SW 1271 (cell line): ENCODE measurements at places on chromosomes 5 and 9.
A peak's percentile ranks its signal among the peaks of the same experiment; 100 is the strongest.

DNA sequence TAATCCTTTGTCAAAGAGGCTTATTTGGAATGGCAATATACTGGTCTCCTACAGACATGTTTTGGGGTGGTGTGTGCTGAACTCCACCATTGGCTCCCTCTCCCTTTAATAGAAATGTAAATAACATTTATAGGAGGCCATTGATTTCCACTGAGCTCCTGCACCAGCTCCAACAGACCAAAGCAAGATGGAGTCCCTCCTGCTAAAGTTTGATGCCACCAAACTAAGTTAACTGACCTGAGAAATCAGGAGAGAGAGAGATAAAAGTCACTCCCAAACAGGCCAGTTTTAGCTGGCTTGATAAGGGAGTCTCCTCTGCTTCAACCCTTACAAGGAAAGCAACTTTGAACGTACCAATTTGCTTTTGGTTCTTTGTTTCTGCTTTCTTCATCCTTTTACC is 8.1 kb upstream of the SPIN1 start:
- DNase-seq, result no peak

GRCh38 chr5:65262649-65263059 is 219.1 kb downstream of the ADAMTS6 start:
- DNase-seq, result no peak

- DNase-seq, result no peak
Observed at GRCh38 chr5:145056800-145057199, 778.3 kb downstream of the PRELID2 start.

DNA sequence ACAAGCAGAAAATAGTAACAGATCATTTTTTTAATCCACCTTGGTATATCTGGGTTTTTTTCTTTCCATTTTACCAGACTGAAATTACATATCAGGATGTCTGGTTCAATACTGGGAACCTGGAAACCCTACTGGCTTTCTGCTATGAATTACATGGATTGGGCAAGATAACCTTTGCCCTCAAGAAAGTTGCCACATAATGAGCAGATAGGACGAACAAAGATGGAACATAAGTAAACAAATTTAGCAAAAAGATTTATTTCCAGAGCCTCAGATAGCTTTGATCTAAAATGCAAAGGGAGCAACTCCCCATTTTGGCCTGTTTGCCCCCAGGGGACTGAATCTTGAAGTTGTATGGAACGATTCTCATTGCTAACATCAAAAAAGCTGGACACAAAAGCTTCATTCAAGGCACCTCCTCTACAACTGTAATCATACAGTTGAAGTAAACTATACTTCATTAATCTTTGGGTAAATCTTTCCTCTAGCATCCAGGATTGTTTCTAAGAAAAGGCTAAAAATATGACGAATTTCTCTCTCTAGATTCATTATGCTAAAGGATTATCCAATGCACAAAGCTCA is 131.6 kb upstream of the PTGER4 start:
- no peak for DNase-seq

DNA sequence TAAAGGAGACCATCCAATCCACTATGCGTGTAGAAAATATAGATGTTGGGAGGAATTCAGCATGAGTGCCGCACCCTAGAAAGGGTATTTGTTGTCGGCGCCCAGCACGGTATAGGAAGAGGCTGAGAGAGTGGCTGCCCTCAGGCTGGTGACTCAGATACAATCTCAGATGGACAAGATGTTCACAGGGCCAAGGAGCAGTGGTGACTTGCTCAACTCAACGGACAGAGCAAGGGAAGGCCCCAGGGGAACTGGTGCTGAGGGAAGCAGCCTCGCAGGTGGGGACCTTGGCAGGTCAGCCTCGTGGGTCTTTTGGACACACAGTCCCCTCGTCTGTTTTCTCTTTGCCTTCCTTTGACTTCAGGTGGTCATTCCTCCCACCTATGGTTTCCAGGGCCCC is 28.0 kb upstream of the IRX2 start:
- DNase-seq, result no peak

DNA sequence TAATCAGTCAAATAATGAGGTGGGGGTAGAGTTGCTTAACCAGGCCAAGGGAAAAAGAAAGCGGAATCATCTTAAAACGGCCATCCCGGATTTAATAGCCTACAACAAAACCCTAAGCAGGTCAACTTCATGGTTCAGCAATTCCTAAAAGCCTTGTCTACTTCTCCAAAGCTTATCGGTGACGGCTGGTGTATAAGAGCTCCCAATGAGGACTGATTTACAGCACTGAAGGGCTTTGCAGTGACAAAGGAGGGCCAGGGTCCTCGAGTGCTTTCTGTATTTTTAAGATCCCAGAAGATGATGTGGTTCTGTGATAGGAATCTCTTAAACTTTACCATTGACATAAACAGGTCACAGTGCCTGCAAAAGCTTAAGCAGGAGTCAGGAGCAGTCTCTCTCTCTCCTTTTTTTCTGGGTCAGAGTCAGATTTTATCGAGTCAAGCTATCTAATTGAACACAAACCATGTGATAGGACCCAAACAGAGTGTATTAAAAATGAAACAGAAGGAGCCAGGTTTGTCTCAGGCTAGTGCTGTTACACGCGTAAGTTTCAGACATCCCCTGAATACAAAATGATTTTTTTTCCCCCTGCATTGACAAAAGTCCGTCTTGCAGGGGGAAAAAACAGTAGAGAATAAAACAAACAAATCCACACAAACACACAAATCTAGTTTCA is 663.6 kb upstream of the ZNF608 start:
- no peak for DNase-seq

GRCh38 chr5:39164016-39164415 is 55.3 kb downstream of the FYB1 start:
- DNase-seq, result no peak

GRCh38 chr5:75057561-75057960 is 5.2 kb upstream of the GCNT4 start:
- DNase-seq, result no peak

- no peak for DNase-seq
Observed at GRCh38 chr9:114112778-114113584, 13.9 kb upstream of the KIF12 start.

DNA sequence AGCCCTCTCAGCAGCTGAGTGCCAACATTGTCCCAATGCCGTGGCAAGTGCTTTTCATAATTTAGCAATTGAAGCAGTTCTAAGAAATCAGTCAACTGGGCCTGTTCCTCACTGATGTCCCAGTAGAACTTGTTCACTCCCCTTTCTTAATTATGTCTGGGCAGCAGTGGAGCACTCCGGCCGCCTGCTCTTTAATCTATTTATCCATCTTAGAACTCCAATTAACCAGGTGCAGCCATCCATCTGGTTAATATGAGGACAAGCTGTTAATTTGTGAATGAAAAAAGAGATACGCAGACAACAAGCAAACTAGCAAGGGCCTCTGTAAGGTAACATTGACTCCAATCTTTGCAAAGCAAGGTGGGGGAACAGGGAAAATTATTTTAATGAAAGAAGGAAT is 39.4 kb downstream of the MAT2B start:
- DNase-seq, result no peak

DNA sequence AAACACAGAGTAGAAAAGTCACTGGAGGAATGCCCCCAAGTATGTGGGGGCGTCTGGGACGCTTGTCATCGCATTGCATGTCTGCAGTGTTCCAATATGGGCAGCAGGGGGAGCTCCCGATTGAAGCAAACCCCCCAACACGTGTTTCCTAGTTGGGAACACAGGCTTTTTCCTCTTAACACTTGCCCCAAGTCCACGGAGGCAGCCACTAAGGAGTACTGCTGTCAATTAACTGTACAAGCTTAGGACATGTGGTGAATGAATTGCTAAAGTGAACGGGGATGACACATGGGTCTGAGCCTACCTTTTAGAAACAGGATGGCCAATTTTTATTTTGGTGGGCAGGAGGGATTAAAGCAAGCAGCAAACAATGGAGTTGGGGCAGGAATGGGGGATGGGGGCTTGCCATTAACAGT is 2.2 kb downstream of the GABRB2 start:
- peak; percentile 23 for DNase-seq

DNA sequence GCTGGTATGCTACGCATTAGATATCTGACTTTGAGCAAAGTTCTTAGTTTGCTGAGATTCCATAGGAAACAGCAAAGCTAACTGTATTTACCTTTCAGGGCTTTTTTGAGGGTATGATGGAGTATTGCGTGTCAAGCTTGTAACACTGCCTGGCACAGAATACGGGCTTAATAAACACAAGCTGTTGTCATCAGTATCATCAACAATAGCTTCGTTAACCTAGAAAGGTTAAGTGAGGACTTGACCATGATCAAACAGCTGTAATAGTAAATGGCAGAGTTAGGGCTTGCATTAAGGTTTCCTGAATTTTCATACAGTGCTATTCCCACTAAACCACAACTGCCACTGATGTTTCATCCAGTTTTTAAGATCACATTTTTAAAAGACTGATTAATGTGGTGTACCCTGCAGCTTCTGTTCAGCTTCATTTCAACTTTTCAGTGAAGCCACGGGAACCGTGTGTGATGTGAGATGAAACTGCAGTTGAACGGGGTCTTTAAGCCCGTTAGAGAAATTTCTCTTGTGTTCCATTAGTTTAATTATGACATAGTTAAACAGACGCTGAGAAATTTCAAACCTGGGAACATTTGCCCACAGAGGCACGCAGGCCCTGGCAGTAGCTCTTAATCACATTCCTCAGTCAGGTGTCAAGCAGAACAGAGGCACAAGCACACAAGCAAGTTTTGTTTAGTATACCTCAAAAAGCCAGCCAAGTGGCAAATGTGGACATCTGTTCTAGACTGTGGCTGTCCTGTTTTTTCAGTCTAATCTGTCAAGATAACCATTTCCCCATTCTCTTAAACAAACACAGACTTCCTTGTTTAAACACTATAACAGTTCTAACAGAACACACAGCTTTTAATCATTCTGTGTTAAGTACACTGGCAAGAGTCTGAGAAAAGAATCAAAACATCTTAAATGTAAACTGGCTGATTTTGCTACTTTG is 147.1 kb downstream of the ZNF608 start:
- DNase-seq, result no peak

GRCh38 chr5:177176175-177176711 is 42.7 kb downstream of the NSD1 start:
- no peak for DNase-seq

GRCh38 chr9:6441269-6441668 is 28.3 kb downstream of the UHRF2 start:
- DNase-seq, result no peak

- no peak for DNase-seq
Observed at GRCh38 chr9:137311171-137311985, 9.3 kb upstream of the NRARP start.

GRCh38 chr5:149860801-149861322 is 83.7 kb downstream of the PDE6A start:
- no peak for DNase-seq

DNA sequence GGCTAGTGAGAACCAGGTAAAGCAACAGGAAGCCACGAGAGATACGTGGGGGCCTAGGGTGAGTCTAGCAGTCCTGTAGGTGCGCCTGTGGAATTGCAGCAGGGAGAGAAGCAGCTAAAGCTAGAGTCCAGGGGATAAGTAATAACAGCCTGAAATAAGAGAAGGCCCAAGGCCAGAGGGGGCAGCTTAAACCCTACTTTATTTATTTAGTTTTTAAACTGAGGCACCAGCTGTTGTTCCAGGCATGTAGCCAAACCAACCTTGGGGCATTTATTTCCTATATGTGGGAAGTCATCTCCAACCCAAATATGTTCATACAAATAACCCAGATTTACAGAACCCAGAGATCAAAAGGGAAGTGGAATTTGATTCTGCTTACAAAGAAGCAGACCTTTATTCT is 93.5 kb downstream of the GLDC start:
- no peak for DNase-seq

DNA sequence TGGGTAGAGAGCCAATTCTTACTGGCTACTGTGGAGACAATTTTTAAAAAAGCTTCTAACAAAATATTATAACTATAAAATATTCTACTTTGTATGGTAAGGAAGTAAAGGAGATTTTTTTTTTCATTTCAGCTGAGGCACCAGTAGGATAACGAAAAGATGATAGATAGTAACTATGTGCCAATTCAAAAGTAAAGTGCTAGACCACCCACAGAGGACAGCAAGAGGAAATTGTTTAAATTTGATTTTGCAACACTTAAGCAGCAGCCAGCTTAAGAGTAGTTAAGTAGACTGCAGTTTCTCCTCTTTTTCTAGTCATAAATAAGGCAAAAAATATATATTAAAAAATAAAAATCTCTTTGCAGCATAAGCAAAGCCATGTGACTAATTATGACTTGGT is 1539.3 kb upstream of the ACO1 start:
- DNase-seq, result no peak

- DNase-seq, result no peak
Observed at GRCh38 chr9:128128836-128129590, 1.5 kb upstream of the PTGES2 start.

DNA sequence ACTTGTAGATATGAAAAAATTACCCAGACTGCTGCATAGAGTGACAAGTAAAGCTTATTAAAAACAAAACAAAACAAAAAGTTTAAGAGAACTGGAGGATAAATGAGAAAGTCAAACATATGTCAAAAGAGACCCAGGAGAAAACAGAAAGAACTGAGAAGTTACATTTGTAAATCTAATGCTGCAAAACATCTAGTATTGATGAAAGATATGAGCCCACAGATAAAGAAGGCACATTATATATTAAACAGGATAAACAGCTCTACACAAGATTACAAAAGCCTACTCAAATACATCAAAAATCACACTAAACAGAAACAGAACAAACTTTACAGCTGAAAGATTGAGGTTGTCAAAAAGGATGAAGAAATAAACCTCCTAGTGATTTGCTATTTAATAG is 55.1 kb downstream of the ADAMTS6 start:
- DNase-seq, result no peak

DNA sequence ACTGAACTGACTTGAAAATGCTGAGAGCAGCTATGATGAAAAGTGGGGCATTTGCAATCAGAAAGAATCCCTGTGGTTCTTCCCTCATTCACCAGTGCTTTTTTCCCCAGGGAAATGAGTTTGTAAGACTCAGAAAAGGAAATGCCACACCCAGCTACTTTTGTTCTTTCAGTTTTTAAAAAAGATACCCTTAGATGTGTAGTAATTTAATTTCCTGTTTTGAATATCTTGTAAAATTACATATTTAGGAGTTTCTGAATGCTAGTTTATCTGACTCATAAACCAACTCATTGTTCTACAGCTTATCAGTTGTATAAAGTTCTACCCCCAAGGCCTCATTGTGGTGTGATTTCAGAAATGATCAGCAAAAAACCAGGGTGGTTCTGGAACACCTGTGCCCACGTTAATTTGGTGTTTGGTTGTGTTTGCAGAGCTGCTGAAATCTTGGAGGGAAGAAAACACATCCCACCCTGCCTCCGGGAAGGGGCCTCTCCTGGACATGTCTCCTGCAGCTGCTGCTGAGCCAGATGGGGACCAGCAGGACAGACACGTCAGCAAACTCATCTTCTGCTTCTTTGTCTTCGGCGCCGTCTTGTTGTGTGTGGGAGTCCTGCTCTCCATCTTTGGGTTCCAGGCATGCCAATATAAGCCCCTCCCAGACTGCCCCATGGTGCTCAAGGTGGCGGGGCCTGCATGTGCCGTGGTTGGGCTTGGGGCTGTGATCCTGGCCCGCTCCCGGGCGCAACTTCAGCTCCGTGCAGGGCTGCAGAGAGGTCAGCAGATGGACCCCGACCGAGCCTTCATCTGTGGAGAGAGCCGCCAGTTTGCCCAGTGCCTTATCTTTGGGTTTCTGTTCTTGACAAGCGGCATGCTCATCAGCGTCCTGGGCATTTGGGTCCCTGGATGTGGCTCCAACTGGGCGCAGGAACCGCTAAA is 2.8 kb downstream of the TMEM171 start:
- DNase-seq, result peak; percentile 23
